H54 (cell line): ENCODE measurements at places on chromosomes 3 and 15.

DNA sequence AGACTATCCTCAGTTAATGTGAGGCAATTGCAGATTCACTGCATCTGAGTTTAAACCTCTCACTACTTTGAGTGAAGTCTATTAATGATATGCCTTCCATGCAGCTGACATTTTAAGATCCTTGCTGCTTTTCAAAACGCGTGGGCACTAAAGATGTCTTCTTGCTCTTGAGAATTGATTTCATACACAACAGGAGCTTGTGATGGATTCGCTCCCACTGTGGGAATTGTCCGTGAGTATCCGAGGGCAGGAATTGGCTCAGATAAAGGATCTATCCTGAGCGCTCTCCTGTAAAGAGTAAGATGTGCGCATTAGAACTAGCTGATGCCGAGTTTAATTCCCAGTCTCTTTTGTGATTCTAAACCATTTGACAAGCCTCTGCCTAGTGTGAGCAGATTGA lies 167.9 kb downstream of the ROBO2 start:
- DNase-seq = no peak

DNA sequence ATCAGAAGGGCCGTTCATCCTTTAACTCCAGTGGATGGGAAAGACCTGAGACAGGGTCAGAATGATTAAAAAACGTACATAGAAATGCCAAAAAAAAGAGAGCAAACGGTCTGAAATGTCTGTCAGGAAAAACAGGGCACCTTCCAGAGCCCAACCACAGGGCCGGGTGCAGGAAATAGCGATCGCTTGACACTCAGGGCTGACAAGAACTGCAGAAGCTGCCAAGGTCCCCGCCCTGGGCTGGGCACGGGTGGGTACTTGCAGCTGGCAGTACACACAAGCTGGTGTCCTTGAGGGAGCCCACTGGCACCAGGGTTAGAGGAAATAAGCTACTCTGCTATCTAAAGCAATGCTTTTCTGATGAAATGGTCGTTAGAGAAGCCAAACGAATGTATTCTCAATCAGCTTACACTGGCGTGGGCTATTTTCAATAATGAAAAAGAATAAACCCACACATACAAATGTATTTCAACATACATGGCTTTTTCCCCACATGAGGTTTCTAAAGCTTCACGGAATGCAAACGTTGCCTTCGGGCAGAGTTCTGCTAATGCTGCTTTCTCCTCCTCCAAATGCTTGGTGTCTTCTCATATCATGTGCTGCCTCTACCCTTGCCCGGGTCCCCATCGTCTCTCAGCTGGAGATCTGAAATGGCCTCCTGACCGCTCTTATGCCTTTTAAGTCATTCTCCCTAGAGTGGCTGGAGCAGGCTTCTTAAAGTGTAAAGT lies 15.6 kb downstream of the FRMD4B start:
- no peak for DNase-seq

GRCh38 chr15:63371297-63371918 lies 10.2 kb downstream of the CA12 start:
- no peak for DNase-seq

GRCh38 chr3:21621181-21621651 lies 129.8 kb downstream of the ZNF385D start:
- no peak for DNase-seq
